NCI-H510A treated with DMSO at 0.1 percent for 48 hours (cell line): ENCODE measurements at places on chromosomes 5 and 9.

DNA sequence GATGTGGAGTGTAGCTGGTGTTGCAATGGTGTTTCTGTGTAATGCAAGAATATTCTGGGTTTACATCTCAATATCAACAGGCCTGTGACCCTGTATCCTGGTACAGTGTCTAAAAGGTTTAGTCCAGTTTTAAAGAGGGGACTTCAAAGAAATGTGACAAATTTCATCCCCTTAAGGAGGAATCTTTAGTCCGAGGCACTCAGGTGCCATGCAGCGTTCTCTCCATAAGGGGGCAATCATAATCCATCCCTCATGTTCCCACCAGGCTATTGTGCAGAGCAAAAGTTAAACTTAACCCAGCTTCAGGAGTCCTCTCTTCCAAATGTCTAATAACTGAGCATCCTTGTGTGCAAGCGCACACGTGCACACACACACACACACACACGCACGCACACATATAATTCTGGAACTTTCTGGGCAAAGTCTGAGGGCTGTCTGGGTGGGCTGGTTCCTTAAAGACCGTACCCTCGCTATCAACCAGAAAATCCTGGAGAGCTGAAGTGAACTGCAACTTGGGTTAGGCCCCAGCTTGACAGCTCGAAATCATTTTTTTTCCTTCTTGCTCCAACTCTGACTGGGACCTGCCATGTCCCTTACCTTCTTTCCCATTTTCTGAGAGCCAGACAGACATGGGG, 46.0 kb downstream of the CRB2 start:
- peak; percentile 41 for DNase-seq

GRCh38 chr5:73747696-73748380, 121.8 kb downstream of the ARHGEF28 start:
- DNase-seq = no peak

- no peak for DNase-seq
These were observed 182 bp downstream of the SCAMP1 start for GRCh38 chr5:78360674-78360923.

- DNase-seq = no peak
These were observed 98.5 kb upstream of the SPATA31C2 start for GRCh38 chr9:88236511-88237478.

DNA sequence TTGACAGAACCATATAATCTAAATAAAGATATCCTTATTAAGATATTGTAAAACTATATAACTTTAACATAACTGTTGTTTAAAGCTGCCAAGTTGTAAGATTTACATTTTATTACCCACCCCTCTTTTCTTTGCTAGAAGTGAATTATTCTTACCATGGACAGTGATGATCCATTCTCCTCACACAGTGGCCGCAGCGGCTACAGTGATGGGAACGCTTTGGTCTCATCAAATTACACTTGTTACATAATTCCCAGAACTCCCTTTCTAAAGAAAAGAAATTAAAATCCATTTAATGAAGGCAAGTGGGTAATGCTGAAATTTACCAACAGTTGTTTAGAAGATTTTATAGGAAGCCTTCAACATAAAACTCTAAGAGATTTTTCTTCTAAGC, 31.2 kb downstream of the ZDHHC21 start:
- DNase-seq = no peak

DNA sequence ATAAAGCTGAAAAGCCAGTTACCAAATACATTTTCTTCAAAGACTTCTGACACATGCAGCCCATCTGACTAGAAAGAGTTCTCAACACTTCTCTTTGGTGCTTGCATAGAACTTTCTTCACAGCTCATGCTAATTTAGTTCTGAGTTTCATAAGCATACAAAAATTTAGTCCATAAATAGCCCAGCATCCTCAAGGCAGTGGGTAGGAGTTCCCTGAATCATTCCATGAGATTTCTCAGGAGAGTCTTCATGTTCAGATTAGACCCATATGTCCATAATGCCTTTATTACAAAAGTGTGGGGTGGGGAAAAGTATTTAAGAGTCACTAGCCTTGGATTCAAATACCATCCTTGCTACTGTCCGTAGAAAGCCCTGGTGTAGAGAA, 290.2 kb upstream of the RGMB start:
- DNase-seq = no peak

DNA sequence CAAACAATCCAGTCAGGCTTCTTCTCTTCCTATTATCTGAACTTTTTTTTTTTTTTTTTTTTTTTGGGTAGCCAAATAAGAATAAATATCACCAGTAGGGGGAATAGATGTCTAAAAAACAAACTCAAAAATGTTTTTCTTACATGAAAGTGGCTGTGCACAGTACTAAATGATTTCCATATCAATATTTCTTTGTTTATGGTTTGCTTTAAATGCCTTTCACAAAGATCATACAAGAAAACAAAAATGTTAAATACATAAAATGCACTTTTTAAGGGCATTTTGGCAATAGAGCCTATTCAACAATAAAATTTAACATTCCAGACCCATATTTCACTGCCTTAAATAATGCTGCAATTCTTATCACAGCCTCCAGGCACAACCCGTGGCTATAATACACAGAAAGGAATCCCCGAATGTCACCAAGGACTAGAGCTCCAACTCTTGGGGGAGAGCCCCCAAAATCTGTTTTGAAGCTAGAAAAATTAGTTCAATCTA, 91.1 kb upstream of the TBCA start:
- no peak for DNase-seq

GRCh38 chr5:114360816-114361723, 800 bp upstream of the KCNN2 start:
- DNase-seq = no peak

DNA sequence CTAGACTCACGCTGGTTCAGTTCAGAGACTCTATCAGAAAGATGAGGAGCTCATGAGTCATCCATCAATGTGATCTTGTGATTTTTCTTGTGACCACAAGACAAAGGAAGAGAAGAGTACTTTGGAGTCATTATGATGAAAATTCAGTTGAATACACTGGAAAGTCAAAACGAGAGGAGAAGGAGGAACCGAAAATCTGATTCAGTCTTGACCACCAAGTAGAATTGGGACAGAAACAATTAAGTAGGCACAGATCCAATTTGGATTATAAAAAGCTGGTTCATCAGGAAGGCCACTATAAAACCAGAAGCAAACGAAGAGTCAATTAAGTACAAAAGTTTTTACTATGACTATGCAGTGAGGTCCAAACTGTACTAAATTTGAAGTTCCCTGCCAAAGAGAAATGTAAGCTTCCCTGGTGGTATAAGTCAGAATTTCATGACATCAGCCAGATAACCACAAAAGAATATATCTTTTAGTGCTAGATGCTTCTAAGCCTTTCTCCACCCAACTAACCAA, 90.9 kb downstream of the THBS4 start:
- no peak for DNase-seq

DNA sequence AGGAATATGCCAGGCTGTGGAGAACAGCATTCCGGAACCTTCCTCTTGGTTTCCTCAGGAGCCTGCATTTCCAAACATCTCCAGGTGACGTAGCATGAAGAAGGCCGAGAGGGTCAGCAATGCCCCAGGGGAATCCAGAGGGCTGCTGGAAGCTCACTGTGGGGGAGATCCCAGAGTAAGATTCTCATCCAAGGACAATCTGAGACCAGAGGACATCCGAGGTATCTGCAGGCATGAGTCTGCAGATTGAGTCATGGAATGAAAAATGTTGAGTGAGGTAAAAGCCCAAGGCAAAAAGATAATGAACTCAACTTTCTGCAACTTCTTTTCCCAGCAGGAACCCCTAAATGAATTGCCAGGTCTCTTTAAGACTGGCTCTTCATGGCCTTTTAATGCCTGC, 73.5 kb downstream of the KIF4B start:
- DNase-seq = no peak

- DNase-seq = no peak
These were observed 63.4 kb upstream of the ADAMTS2 start for GRCh38 chr5:179408611-179409010.

- no peak for DNase-seq
These were observed 59.1 kb upstream of the IER5L start for GRCh38 chr9:129237164-129237611.

DNA sequence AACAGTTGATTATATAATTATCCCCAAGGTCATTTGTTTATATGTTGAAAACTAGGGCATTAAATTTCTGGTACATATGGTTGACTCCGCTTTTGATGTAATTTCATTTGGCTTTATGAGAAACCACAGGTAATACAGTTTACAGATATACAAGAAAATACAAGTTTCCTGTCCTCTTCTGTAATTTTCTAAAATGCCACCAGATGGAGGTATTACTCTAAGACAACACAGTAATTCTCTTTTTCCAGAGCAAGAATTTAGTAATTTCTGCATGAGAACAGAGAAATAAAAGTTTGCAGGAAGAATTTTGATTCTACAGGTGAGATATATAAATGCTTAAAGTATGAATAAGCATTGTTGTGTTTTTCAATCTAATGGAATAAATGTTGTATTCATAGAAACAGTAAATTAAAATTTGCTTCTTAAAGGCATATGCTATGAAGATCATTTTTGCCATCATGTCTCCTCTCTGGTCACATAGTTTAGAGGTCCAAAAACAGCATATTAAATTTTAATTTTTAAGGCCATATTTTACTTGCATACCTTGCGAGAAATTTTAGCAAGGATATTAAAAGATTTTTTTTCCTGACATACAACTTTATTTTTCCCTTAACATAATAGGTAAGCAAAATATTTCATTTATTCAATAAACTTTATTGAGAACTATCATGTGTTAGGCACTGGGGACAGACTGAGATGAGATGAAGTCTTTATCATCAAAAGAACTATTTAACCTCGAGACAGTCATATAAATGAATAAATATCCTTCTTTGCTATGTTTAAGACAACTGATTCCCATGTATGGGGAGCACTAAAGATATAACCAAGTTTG, 22.7 kb downstream of the CHD1 start:
- DNase-seq = peak; percentile 25

DNA sequence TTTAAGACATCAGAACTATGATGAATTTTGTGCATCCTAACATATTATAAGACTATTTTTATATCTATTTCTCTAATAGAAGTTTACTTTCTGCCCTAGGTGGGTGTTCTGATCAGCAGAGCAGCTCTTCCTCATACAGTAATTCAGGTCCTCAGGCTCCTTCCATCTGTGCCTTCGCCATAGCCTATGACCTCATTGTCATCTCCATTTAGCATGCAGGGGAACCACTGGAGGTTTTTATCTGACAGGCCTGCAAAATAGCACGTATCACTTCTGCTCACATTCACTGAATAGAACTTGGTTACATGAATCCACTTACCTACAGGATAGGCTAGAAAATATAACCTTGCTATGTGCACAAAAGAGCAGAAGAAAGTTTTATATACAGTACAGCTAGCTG, 159.4 kb upstream of the CCNH start:
- DNase-seq = no peak

- DNase-seq = no peak
These were observed 300.9 kb downstream of the MCTP1 start for GRCh38 chr5:94983861-94984535.

DNA sequence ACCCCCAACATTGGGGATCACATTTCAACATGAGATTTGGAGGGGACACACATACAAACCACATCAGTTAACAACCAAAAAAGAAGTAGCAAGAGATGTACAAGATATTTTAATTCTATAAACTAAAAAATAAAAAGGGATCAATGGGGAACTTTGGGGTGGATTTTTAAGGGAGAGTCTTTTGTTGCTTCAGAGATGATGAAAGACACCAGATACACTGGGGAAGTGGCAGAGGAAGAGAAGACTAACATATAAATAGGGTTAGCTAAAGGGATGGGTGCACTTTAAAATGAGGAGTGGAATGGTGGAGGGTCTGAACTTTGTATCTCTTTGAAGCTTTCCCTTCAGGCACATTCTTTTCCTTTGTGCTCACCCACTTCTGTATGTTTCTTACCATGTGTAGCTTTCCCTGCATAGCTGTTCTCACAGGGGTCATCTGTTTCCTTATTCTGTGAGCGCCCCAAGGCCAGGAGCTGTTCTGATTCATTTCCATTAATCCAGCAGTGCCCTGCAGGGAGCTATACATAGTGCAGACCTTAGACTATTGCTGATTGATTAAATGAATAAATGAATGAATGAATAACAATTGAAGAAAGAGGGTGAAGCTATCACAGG, 531.6 kb upstream of the KLF4 start:
- DNase-seq = no peak

DNA sequence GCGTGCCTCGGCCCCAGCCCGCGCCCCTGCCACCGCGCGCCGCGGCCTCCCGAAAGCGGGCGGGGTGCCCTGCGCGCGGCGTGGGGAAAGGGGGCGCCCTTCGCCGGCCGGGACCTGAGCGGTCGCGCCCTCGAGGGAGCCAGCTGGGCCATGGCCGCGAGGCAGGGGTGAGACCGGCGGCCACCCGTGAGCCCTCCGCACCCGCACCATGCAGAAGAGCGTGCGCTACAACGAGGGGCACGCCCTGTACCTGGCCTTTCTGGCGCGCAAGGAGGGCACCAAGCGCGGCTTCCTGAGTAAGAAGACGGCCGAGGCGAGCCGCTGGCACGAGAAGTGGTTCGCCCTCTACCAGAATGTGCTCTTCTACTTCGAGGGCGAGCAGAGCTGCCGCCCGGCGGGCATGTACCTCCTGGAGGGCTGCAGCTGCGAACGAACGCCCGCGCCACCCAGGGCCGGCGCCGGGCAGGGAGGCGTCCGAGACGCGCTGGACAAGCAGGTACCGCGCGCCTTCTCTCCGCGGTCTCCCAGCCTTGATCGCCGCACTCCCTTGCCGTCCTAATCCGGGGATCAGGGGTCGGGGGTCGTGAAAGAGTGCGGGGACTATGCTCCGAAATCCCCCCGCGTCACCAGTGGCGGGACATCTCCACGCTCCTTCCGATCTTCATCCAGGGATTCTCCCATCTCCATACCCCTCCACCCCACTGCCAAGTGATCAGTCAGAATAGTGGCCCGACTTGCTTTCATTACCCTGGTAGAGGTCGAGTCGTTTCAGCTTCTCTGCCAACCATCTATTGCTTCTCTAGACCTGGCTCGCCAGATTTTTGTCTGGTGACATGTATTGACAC, 590 bp downstream of the RASGRF2 start:
- DNase-seq = no peak

- DNase-seq = no peak
These were observed 43.5 kb upstream of the TCF7 start for GRCh38 chr5:134070725-134071613.

DNA sequence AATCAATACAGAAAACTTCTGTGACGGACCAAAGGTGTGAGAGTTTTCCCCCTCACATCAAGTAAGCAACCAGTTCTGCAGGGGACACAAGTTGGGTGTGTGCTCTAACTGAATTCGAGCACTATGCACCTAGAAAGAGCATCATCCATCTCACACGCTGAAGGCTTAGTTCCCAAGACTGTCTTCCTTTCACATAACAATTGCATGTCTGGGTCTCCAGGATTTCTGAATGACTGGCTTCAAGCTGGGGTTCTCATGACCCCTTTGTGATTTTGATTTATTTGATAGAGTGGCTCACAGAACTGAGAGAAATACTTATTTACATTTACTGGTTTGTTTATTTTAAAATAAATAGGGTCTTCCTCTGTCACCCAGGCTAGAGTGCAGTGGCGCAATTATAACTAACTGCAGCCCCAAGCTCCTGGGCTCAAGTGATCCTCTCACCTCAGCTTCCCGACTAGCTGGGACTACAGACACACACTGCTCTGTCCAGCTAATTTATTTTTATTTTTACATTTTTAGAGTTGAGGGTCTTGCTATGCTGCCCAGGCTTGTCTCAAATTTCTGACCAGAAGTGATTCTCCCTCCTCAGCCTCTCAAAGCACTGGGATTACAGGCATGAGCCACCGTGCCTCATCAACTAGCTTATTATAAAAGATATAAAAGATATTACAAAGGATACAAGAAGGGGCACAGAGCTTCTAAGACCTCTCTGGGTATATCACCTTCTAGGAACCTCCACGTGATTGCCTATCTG, 316.7 kb upstream of the CDH12 start:
- no peak for DNase-seq
